NCI-H510A treated with DMSO at 0.1 percent for 48 hours (cell line): ENCODE measurements at places on chromosomes 6 and 20.
A peak's percentile ranks its signal among the peaks of the same experiment; 100 is the strongest.

DNA sequence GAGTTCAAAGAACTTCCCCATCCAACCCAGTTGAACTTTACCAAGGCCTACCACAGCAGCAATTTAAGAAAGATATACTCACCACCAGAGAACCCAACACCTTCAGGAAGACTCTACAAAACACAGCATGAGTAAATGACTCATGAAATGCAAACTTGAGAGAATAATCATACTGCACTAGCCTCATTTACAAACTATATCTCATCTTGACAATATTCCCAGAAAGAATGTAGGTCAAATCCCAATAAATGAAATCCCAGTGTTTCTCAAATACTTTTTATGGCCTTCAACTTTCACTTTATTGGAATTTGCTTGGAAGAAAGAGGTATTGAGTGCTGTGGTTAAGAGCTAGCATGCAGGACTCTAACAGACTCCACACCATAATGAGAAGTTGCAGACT lies 60.0 kb downstream of the FYN start:
- DNase-seq = no peak

- DNase-seq = no peak
Measured at GRCh38 chr6:148745926-148746325, 904 bp upstream of the UST start.

DNA sequence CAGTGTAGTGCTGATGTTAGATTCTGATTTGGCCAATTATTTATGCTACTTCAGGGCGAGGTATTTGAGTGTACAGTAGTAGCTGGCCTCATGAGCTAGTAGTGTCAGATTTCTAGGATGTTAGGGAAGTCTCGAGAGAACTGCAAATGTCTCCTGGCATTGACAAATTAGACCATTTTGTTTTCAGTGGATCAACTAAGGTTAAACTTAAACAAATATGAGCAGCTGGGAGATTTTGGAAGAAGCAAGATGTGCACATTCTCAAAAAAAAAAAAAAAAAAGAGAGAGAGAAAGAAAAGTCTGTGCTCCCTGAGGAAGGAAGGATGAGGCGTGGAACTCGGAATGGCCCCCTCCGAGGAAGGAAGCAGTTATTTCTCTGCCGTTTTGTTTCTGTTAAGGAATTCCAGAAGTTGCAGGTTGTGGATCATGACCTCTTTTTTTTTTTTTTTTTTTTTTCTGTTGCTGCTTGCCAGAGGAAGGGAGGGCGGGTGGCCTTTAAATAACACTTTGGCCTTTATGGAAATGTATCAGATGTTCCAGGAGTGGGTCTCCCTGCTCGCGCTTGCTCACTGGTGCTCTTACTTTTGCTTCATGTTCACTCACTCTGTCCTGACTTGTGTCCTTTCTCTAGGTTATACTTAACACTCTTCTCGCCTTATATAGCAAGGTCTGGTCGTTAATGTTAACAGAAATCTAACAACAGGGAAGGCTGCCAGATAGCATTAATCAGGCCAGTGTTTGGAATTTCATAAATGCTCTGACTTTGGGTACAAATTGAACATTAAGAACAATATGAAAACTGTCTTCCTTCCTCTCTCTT lies 124.4 kb downstream of the TCP11 start:
- peak; percentile 27 for DNase-seq

- DNase-seq = no peak
Measured at GRCh38 chr6:37653933-37654565, 43.6 kb downstream of the MDGA1 start.

DNA sequence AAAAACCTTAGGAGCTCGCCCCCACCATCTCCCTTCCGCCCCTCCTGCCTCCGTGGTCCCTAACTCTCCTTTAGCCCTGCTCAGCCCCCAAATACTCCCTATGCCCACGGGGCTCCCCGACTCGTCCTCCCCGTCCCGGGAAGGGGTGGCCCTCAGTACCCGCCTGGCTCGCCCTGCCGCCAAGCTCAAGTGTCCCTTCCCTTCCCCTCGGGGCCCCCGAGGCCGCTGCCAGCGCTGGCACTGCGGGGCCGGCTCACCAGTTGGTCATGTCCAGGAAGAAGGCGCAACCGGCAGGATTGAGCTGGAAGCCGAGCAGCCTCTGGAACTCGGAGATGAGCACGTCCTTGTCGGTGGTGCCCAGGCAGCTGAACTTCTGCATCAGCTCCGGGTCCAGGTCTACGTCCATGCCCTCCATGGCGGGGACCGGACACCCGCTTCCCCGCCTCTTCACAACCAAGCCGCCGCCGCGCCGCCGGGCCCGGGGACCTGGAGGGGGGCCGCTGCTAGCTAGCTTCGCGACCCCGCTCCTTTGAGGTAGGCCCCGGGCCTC lies 303 bp downstream of the ILRUN start:
- no peak for DNase-seq

DNA sequence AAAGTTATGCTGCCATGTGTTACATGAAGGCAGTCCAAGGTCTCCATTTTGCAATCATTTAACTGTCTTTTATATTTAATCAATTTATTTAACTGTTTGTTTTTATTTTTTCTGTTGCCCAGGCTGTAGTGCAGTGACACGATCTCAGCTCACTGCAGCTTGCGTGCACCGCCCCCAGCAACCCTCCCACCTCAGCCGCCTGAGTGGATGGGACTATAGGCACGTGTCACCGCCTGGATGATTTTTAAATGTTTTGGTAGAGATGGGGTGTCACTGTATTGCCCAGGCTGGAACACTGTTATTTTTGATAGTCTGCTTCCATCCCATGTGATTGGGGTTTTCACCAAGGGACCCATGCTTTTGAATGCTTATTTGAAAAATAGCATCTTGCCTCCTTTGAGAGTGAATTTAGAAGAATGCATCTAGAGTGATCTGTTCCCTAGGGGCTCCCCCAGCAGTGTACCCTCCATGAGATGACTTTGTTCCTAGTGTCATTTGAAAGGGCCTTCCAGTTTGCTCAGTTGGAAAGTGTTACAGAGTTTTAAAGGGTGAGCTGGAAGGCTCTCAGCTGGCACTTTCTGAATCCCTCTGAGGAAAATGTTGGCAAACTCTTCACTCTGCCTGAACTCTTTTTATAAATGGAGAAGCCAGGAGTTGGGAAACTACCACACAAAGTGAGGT lies 143.4 kb downstream of the JARID2 start:
- DNase-seq = no peak

DNA sequence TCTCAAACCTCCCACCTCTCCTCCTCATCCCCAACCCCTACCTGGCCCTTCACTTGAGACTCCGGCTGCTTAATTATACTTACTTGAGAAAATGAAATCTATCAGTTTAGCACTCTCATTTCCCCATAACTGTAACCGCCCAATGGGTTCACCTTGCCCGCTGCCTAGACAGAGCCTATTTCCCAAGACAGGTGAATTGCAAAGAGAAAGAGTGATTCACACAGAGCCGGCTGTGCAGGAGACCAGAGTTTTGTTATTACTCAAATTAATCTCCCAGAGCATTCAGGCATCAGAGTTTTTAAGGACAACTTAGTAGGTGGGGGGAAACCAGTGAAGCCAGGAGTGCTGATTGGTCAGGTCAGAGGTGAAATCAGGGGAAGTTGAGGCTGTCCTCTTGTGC lies 301.4 kb upstream of the CDYL start:
- no peak for DNase-seq

- no peak for DNase-seq
Measured at GRCh38 chr6:113733381-113733780, 123.8 kb upstream of the MARCKS start.

- DNase-seq = no peak
Measured at GRCh38 chr20:19761326-19761725, 3.3 kb downstream of the RIN2 start.

- no peak for DNase-seq
Measured at GRCh38 chr6:136798044-136798443, 5.8 kb upstream of the MAP3K5 start.

DNA sequence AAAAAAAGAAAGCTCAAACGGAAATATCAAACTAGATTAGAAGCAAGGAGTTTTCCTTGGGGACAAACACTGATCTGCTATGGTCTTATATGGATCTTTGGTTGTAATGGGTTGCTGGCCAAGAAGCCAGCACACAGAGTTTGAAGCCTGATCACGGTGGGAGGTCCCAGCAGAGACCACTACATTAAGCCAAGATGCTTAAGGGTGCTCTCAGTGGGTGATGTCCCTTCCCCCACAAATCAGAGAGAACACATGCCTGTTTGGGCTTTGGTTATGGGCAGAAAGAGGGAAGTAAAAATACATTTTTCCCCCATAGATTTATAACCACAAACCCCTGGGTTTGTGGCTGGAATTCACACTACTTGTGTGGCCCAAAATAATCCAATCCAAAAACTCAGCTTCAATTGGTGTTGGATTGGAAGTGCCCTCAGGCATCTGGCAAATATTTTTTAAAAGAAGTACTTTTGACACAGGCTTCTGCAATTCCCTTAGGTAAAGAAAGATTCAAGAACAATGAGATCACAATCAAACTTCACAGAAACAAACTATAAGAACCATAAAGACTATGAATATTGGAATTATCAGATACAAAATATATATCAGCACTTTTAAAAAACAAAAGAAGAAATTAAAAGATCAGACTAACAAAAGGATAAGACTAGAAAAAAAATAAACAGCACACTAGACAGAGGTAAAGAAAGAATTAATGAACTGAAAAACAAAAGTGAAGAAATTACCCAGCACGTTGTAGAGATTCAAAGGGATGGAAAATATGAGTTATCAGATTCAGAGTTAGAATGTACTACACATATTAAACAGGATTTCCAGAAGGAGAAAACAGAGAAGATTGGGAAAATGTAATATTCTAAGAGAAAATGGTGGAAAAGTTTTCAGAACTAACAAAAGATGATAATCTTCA lies 44.7 kb downstream of the ESF1 start:
- DNase-seq = no peak

DNA sequence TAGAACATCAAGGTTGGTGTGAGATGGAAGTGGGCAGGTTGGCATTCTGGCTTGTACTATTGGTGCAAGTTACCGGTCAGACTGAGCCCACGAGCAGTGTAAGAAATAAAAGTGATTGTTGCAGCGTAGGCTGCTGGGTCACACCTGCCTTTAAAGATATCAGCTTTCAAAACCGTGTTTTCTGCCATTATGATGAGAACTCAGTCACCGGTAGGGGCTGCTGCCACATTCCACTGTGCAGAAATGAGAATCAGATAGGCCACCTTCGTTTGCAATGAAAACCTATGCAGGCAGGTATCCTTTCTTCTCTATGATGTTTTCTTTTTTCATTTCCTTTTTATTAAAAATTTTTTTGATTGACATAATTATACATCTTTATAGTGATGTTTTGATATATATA lies 168.5 kb downstream of the MYLK4 start:
- peak; percentile 3 for DNase-seq

- no peak for DNase-seq
Measured at GRCh38 chr6:3961581-3962215, 112.5 kb downstream of the FAM50B start.

GRCh38 chr6:17994019-17994418 lies 6.6 kb upstream of the KIF13A start:
- DNase-seq = no peak

DNA sequence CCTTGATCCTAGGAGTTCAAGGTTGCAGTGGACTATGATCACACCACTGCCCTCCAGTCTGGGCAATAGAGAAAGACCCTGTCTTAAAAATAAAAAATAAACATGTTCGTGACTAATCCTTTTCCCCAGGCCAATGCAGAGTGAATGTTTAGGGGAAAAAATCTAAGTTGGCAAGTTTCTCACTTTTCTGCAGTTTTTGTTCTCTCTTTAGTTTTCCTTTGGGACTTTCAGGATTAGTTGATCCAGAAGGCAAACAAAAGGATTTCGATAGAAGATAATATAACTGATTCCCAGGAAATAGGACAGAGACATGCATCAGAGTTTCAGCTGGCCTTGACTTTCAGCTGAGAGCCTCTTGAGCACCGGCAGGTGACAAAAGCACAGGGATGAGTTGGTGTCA lies 53.3 kb downstream of the SOD2 start:
- peak; percentile 46 for DNase-seq

DNA sequence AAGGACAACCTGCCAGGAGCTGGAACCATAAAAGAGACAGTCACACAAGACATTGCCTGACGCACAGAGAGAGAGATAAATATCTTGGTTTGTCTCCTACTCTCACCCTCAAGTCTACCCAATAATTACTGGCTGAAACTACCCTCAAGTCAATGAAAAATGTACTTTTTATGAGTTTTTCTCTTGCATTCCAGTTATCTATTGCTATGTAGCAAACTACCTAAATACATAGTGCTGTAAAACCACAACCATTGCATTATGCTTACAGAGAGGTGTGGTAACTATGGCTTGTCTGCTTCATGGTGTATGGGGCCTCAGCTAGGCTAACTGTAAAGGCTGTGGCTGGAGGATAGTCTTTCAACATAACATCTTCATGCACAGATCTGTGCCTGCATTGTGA lies 247.8 kb downstream of the HAO1 start:
- DNase-seq = no peak

DNA sequence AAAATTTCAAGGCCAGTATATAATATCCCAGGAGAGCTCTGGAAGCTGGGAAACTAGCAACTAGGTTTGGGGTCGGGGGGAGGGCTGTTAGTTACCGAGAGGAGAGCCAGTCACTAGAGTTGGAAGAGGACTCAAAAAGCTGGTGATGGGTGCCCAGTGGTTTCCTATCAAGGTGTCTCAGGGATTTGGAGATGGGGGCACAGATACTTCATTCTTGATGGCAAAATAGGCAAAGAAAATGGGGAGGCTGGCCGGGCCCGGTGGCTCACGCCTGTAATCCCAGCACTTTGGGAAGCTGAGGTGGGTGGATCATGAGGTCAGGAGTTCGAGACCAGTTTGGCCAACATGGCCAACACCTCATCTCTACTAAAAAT lies 805 bp downstream of the PHF1 start:
- no peak for DNase-seq

DNA sequence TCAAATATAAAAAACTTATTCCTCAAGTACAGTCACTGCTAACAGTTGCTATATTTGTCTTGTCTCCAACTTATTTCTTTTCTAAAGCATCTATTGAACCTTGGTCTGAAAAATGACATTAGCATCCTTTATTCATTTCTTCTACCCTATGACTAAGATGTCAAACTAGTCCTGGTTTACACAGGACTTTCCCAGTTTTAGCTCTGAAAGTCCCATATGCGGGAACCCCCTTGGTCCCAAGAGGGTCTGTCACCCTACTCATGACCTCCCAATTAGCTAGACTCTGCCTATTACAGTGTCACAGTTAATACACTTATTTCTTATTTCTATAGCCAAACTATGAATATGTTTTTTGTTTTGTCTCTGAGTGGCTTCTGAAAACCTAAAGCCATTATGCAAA lies 37.1 kb downstream of the PLEKHG1 start:
- DNase-seq = no peak

- DNase-seq = no peak
Measured at GRCh38 chr6:22670605-22671004, 101.2 kb downstream of the HDGFL1 start.

- DNase-seq = no peak
Measured at GRCh38 chr6:38207375-38207774, 387.8 kb downstream of the ZFAND3 start.

- DNase-seq = no peak
Measured at GRCh38 chr6:150312395-150312794, 56.4 kb upstream of the IYD start.

GRCh38 chr6:103027271-103027931 lies 1633.9 kb downstream of the GRIK2 start:
- no peak for DNase-seq

- DNase-seq = no peak
Measured at GRCh38 chr20:50040432-50041245, 57.9 kb downstream of the SNAI1 start.
